ENCODE measurements at places on chromosomes 11 and 22.

DNA sequence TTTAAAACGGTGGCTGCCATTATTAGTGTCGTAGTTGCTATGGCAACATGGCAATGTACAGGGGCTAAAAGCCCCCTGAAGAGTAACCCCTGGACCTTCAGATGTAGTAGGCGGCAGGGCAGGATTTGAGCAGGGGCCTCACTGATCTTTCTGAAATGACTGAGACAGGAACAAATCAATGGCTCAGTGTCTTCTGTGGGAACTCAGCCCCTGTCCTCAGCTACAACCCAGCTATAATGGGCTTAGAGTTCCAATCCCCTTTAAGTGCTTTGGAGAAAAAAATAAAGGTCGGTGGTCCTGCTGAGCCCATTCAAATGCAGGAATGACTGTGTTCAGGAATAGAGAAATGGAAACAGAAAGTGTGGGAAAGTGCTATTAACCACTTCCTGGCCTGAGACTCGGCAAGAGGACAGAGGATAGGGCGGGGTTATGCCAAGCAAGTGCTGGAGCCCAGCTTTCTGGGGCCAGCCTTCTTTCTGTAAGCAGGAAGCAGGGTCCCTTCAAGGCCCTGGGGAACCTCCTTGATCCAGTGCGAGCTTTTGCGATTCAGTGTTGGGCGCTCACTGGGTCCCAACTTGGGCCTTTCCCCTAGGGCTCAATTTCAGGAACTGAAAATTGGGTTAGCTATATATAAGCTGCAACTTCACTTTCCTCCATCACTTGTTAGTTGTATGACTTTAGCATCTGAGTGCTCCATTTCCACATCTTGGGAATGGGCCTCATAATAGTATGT is 6.1 kb upstream of the CD82 start:
- DNase-seq = no peak

GRCh38 chr11:30855383-30856006 is 269.3 kb upstream of the MPPED2 start:
- DNase-seq = no peak

- DNase-seq = no peak
Observed at GRCh38 chr11:34176751-34177209, 71.4 kb downstream of the NAT10 start.

GRCh38 chr11:17352950-17353820 is 1.6 kb downstream of the NCR3LG1 start:
- peak; percentile 61 for DNase-seq

DNA sequence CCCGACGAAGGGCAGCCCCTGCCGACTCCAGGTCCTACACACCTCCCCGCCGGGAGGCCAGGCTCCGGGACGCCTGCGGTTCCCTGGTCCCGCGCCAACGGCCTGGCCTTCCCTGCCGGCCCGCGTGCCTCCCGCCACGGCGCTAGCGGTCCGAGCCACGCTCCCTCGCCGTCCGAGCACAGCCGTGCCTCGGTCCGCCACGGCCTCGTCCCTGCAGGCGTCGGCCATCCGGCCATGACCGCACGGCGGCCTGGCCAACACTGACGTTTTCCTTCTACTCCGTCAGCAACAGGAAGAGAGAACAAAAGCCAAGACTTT is 532 bp downstream of the EIF4G2 start:
- DNase-seq = no peak

DNA sequence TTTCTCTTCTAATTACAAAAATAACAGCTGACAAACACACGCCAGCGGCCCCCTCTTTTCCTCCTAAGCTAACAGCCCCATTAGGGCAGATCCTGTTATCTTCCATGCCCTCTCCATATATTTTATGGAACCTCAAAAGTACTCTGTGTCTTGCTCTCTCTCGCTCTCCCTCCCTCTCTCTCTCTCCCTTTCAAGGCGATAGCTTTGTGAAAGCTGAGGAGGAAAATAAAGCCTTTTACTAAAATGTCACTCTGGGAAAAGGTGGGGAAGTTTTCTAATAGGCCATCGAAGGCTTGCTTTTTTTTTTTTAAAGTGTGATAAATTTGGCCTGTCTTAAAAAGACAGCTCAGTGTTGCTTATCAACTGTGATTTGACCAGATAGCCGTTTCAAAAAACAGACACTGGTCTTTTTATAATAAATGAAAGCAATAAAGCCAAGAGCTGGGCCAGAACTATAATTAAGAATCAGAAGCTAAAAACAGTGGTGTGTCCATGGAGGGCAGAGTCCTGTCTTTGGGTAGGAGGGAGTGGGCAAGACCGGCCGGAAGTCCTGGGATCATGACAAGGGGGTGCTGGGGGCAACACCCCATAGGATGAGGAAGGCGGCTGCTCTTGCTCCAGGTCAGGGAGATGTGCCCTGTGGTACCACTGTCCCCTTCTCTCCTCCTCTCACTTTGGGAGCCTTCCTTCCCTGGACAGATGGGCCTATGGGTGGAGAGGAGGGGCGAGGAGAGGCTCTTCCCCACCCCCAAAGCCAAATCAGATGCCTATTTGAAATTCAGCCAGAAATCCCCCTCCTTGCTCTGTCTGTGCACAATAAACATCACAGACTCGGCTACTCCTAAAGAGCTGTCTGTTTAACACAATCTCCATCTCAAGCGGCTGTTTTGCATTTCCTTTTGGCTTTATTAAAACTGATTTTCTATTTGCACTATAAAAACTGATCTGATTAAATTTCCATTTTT is 267.2 kb downstream of the BUD13 start:
- no peak for DNase-seq

- no peak for DNase-seq
Observed at GRCh38 chr11:116874251-116874650, 36.8 kb upstream of the APOA1 start.

- no peak for DNase-seq
Observed at GRCh38 chr11:123354371-123354975, 75.6 kb upstream of the GRAMD1B start.

DNA sequence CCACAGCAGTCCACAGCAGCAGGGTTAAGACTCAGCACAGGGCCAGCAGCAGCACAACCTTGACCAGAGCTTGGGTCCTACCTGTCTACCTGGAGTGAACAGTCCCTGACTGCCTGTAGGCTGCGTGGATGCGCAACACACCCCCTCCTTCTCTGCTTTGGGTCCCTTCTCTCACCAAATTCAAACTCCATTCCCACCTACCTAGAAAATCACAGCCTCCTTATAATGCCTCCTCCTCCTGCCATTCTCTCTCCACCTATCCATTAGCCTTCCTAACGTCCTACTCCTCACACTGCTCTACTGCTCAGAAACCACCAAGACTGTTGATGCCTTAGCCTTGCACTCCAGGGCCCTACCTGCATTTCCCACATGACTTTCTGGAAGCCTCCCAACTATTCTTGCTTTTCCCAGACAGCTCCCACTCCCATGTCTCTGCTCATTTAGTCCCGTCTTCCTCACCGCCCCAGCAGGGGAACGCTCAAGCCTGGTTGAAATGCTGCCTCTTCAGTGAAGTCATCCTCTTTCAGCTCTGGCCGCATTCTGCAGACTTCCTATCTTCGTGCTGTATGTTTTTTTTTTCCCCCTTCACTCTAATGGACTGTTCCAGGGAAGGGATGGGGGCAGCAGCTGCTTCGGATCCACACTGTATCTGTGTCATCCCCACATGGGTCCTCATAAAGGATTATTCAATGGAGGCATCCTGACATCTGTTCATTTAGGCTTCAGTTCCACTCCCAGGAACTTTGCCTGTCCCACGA is 3.3 kb downstream of the IL18BP start:
- DNase-seq = no peak

- no peak for DNase-seq
Observed at GRCh38 chr11:10599388-10600175, 31.1 kb upstream of the LYVE1 start.

DNA sequence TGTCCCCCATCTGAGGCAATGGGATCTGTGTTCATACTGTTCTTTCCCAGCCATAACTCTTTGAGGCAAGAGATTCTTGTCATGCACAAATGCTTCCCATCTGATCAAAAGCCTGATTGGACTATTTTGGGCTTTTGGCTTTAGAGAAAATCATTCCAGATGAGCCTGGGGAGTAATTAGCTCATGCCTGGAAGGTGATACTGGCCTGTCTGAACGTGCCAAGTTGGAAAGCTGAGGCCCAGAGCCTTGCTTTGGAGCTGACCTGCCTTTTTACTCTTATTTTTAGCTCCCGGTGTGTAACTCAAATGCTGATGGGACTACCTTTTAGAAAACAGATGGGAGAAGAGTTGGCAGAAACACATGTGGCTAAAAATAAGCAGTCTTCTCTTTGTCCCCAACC is 105.0 kb downstream of the DBX1 start:
- DNase-seq = no peak

GRCh38 chr11:108945341-108945740 is 280.5 kb downstream of the DDX10 start:
- DNase-seq = no peak

DNA sequence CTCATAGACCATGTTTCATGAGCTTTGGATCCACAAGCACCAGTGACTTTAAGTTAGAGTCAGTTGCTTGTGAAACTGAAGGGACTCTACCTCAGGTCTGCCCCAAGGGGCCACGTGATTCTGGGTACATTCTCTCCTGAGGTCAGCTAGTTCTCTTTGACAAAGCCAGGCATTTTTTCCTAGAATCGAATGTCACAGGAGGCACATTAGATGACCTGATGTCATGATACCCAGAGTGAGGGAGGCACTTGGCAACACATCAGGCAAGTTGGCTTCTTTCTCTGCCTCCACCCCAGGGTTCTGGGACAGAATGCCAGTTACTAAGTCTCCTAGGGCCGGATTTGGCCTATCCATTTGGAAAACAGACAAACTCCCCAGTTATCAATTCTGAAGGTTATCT is 93.0 kb downstream of the APIP start:
- no peak for DNase-seq

- DNase-seq = no peak
Observed at GRCh38 chr11:74608431-74608830, 16.0 kb downstream of the POLD3 start.

DNA sequence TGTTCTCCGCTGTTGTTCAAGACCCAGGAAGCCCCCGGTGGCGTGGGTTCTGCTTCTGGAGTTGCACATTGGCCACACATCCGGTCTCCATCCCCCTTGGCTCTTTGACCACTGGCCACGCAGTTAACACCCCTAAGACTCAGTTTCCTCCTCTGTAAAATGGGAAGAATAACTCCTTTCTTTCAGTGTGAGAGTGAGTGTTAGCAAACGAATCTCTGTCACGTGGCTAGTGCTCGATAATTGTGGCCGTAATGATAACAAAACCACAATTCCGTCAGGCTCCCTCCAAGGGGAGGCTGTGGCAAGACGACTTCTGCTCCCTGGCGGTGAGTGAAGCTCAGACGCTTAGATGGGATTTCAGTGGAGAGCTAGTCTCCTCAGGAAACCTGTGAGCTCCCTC is 315.2 kb upstream of the B3GAT1 start:
- no peak for DNase-seq

DNA sequence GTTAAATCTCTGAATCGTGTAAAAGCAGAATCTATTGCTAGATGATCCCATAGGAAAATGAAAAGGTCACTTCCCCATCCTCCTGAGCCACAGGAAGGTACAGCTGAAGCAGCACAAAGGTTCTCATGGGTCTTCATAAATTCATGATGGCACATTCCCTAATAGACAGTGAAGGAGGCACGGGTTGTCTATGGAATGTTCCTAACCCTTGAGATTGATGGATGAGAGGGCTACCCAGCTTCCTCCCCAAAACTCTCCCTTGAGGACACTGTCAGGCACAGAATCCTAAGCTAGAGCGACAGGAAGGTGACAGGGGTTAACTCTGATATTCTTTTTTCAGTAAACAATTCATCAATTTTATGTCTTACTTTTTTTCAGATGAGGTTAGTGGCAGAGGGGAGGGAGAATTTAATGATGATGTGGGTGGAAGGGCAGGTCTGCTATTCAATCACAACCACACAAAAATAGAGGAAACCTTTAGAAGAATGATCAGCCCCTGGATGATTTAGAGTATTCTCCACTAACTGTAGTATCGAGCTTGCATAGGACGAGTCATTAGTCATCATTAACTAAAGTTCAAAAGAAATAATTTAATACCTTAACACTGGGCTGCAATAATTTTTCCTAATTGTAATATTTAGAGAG is 33.1 kb downstream of the SEZ6L start:
- no peak for DNase-seq

GRCh38 chr11:108131993-108132392 is 10.6 kb downstream of the ACAT1 start:
- DNase-seq = no peak

DNA sequence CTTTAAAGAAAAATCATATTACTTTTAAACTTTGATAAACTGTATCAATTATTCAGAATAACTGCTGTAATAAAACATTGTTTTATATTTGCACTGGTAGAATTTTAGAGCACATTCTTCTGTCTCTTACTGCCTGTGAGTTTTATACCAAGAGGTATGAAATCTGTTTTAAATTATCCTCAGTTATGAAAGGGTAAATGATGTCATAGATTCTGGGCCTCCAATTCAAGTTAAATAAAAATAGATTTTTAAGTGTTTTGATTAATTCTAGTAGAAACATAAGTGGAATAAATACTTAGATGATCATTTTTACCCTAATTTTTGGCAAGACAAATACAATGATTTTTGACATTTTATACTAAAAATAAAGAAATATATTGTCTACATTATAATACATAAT is 93.0 kb downstream of the GUCY1A2 start:
- no peak for DNase-seq

DNA sequence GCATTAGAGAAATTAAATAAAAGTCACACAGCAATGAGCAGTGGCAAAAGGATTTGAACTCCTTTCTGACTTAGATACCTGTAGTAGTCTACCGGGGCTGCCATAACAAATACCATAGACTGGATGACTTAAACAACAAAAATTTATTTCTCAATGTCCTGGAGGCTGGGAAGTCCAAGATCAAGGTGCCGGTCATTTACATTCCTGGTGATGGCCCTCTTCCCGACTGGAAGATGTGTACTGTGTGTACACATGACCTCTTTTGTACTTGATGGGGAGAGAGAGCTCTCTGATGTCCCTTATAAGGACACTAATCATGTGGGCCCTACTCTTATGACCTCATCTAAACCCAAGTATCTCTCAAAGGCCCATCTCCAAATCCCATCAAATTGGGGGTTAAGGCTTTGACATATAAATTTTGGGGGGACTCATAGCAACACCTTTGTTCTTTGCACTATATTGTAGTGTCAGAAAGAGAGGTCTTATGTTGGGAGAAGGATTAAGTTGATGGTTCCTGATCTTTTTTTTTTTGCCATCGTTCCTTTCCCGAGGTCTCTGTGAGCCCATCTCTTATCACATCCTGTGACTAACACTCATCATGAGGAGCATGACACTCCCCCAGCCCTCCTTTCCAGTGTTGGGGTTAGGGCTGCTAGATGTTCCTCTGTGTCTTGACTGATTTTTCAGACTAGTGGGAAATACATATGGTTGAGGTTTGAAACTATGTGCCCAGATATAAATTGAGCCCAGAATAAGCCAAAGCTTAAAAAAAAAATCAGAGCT is 104.3 kb downstream of the TRAF6 start:
- no peak for DNase-seq

DNA sequence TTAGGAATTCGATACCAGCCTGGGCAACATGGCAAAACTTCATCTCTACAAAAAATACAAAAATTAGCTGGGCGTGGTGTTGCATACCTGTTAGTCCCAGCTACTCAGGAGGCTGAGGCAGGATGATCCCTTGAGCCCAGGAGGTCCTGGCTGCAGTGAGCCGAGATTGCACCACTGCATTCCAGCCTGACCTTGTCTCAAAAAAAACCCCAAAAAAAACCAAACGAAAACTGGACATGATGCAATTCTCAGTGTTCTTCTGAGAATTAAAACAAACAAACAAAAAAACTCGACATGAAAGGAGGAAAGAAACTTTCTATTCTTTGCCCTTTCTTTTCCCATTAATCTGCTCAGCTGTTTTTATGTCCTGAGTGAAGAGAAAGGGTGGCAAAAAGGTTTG is 7.4 kb downstream of the MED17 start:
- no peak for DNase-seq

All from stimulated activated CD8-positive, alpha-beta memory T cell treated with anti-CD3 and anti-CD28 coated beads, Interleukin-15, amount 100 ng/mL, for 48 hours (primary cell).